NCI-H1105 (cell line): ENCODE measurements at places on chromosomes 1 and 21.

GRCh38 chr1:185317886-185318310 lies 855 bp upstream of the IVNS1ABP start:
- peak; percentile 35 for DNase-seq

DNA sequence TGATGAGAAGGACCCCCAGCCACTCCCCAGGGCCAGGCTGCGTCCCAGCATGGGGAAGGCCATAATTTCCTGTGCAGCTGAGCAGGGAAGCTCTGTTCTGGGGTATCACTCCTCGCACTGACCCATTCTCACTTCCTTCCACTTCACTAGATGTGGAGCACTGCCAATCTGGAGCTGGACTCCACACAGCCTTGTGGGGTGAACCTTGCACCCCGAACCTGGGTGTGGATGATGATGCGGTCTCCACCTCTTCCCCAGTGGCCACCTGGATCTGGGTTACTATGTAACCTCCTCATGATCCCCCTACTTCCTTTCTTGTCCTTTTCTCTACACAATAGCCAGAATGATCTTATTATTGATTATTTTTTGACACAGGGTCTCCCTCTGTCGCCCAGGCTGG lies 36.7 kb downstream of the CTNNBIP1 start:
- DNase-seq = no peak

DNA sequence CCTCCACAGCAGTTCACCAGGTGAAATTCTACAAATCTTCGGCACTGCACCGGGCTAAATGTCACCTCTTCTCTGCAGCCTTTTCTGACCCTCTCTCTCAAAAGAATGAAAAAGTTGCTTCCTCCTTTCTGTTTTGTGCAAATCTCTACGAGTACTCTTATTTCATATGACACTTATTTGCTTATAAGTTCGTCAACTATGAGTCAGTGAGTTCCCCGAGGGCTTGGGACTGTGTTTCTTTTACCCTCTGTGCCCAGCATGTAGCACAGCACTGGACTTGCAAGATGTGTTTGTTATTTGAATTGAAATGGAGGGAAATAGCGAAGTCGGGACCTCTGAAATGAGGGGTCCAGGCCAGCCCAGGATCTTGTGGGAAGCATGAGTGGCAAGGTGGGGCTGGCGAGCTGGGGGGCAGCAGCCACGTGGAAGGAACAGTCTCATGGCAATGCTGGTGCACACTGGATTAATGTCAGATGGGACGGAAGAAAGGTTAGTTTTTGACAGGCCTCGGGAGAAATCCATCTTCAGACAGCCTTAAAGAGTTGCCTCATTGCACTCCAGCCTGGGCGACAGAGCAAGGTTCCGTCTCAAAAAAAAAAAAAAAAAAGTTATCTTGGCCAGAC lies 6.2 kb downstream of the SLC6A9 start:
- DNase-seq = no peak

GRCh38 chr21:39452970-39453342 lies 1.2 kb downstream of the SH3BGR start:
- DNase-seq = no peak

- DNase-seq = no peak
These were observed 28.1 kb upstream of the SGIP1 start for GRCh38 chr1:66505671-66506392.

DNA sequence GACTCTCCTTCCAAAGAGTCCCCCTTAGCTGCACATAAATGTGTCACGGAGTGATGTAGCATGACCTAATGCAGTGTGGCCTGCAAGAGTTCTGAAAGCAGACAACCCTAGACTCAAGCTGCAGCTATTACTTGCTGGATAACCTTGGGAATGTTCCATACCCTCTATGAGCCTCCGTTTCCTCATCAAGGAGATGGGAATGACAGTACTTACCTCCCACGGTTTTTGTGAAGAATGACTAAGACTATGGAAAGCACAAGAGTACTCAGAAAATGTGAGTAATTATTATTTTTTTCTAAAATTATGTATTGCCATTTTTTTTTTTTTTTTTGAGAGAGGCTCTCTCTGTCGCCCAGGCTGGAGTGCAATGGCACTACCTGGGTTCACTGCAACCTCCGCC lies 3.0 kb downstream of the TTC39A start:
- no peak for DNase-seq

- peak; percentile 23 for DNase-seq
These were observed 103.5 kb downstream of the RPE65 start for GRCh38 chr1:68346188-68346808.

DNA sequence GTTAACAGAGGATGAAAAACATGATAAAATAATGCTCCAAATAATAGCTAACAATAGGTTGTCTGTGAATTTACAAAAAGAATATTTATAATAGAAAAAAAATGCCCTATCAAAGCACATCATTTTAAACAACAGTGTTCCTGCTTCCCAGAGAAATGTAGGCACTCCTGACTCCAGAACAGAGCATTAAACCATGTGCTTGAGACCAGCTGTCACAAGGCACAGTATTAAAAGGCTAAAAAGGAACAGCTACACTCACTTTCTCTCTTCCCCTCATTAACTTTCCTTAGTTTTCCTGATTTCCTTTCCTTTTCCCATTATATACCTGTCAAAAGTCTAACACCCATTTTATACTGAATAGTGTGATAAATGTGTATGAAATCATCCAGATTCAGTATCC lies 10.9 kb downstream of the VAV3 start:
- no peak for DNase-seq

DNA sequence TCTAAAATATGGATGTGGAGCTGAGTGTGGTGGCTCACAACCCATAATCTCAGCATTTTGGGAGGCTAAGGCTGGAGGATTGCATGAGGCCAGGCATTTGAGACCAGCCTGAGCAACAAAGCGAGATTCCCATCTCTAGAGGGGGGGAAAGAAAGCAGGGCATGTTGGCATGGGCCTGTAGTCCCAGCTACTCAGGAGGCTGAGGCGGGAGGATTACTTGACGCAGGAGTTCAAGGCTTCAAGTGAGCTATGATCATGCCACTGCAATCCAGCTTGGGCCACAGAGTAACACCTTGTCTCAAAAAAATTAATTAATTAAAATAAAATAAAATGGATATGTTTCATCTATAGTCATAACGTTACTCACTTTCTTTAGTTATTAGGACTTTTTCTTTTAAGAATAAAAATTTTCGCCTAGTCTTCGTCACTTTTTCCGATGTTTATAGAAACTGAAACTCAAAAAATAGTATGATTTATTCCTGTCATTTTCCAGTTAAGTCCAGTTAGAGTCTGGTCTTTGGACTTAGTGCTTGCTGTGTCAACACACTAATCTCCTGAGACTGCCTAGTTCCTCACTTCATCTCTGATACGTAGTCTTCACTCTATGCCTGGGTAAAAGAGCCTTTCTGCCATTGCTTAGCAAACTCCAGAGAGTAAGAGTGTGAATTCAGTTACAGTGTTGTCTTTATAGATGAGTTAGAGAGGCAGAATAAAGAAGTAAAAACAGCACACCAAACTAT lies 28.0 kb downstream of the IARS2 start:
- no peak for DNase-seq

- no peak for DNase-seq
These were observed 385.4 kb downstream of the BRINP2 start for GRCh38 chr1:177556163-177556562.

- DNase-seq = no peak
These were observed 47.3 kb downstream of the ST6GALNAC3 start for GRCh38 chr1:76121850-76122249.

GRCh38 chr1:65104854-65105534 lies 43.0 kb upstream of the AK4 start:
- no peak for DNase-seq

GRCh38 chr21:36980280-36981048 lies 14.0 kb upstream of the HLCS start:
- DNase-seq = peak; percentile 55

- DNase-seq = no peak
These were observed 35.8 kb upstream of the SOD1 start for GRCh38 chr21:31623664-31624063.

DNA sequence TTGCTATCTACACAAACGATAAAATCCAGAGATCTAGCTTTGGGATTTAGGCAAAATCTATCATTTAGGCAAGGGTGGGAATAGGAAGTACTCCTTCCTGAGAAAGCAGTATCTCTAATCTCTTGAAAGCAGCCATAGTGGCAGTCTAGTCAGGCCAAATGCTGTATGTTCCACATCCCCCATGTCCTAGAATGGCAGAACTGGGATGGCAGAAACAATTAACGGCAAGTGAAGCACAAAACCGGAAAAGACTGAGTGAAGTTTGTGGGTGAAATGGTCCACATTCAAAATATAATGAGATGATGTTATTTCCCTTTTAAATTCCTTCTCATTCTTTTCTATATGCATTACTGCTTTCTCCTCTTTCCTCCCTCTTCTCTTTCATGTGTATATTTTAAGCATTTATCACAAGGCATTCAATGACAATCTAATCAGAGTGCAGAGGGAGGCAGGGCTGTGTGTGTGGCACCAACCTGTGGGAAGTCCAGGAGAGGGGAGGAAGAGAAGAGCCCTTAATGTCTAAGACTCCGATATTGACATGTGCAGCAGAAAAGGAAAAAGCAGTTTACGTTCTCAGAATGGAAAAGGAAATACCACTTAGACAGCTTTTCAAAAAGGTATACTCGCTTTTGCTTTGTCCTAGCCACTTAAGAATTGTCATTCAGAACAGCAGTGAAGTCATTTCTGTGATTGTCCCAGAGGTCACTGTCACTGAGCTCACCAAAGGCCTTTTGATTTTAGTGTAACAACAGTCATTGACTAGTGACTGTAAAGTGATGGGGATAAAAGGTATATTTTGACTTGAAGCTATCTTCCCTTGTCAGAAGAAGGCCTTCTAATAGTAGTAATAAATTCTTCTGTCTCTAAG lies 42.3 kb upstream of the TADA1 start:
- DNase-seq = no peak

DNA sequence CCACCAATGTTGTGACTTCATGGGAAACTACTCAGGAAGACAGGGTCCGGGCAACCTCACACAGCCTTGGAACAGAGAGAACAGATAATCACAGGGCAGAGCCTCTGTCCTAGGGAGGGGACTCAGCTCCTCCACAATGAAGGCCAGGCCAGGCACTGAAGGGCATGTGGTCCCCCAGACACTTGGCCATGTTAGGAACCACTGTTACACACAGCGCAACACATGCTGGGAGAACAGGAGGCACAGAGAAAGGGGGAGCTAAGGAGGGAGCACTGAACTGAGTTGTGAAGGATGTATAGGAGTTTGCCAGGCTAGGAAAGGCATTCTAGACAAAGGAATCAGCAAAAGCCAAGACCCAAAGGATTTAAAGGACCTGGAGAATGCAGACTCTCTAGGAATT lies 127.6 kb downstream of the DMRTB1 start:
- DNase-seq = no peak

- DNase-seq = no peak
These were observed 74.6 kb downstream of the SCCPDH start for GRCh38 chr1:246798606-246799496.

DNA sequence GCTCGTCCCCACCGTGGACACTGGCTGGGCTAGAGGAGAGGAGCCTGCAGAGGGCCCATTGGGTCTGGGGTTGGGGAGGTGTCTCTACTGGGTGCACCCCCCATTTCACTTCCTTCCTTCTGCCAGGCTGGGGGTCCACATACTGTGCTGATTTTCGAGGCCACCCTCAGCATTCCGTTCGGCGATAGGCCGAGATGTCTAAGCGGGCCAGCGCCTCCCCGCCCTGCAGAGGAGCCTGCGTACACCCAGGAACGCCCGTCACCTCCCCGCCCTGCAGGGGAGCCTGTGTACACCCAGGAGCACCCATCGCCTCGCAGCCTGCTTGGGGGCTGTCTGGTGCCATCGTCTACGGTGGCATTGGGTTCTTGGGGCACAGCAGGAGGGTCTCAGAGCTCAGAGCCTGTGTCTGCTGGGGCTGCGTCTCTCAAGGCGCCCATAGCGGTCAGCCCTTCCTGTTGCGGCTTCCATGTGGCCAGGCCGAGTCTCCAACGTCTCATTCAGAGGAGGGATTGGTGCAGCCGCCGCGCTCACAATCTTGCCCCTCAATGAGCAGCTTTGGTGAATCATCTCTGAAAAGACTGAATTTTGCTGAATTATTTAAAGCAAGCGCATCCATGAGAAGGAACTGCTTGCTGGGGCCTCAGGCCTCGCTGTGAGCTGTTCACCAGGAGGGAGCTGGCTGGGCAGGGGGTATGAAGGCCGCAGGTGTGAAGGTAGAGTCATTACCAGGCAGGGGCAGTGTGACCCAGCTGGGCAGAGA lies 30.7 kb upstream of the AGPAT3 start:
- DNase-seq = no peak

GRCh38 chr1:8427493-8427892 lies 109.6 kb downstream of the SLC45A1 start:
- no peak for DNase-seq

DNA sequence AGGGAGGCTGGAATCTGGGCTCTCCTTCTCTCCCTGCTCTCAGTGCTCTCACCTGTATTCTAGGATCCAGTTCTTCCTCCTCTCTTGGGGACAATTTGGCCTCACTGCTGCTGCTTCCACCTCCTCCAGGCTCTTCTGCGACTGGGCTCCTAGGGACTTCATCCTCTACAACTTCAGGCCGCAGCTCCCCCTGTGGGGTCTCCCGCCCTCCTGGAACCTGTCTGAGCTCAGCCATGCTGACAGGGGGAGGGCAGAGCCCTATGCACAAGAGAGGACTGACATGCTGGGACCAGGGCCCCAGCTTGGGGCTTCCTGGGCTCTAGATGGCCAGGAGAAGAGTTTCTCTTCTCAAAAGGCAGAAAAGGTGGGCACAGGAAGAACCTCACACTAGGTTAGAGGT lies 1.0 kb downstream of the SH3BP5L start:
- no peak for DNase-seq

DNA sequence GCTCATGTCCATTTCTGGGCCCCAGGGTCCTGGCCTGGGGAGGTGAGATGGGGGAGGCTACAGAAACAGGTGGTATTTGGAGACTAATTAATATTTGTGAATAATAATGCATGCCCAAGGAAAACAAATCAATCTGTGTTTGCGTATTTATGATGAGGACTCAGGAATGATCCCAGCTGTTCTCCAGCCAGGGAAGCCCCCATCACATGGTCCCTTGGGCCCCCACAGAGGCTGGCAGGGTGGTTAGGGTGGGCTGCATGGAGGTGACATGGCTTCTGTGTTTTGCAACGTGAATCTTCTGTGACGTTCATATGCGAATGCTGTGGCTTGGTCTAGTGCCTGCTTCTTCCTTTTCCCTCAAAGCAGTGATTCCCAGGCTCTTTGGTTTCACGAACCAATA lies 10.5 kb downstream of the PTPRF start:
- DNase-seq = no peak

DNA sequence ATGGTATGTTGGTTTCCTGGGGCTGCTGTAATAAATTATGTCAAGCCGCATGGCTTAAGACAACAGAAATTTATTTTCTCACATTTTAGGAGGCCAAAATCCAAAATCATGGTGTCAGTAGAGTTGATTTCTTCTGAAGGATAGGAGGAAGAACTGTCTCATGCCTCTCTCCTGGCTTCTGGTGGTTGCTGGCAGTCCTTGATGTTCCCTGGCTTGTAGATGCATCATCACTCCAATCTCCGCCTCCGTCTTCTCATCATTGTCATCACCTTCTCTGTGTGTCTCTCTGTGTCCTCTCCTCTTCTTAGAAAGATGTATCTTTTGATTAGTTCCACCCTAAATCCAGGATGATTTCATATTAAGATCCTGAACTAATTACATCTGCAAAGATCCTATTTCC lies 124.7 kb upstream of the CTTNBP2NL start:
- DNase-seq = no peak

GRCh38 chr1:192045131-192045530 lies 113.1 kb upstream of the RGS18 start:
- DNase-seq = no peak

GRCh38 chr1:209106861-209107260 lies 476.7 kb upstream of the CAMK1G start:
- DNase-seq = no peak

- no peak for DNase-seq
These were observed 33.8 kb downstream of the RSPH1 start for GRCh38 chr21:42461881-42462877.
